IMR-90 (cell line): ENCODE measurements at places on chromosomes 6 and 20. TPM values are rescaled to one million over a fixed set of nuclear protein-coding genes. Genes with fewer than 3 reads are reported as not detected.

DNA sequence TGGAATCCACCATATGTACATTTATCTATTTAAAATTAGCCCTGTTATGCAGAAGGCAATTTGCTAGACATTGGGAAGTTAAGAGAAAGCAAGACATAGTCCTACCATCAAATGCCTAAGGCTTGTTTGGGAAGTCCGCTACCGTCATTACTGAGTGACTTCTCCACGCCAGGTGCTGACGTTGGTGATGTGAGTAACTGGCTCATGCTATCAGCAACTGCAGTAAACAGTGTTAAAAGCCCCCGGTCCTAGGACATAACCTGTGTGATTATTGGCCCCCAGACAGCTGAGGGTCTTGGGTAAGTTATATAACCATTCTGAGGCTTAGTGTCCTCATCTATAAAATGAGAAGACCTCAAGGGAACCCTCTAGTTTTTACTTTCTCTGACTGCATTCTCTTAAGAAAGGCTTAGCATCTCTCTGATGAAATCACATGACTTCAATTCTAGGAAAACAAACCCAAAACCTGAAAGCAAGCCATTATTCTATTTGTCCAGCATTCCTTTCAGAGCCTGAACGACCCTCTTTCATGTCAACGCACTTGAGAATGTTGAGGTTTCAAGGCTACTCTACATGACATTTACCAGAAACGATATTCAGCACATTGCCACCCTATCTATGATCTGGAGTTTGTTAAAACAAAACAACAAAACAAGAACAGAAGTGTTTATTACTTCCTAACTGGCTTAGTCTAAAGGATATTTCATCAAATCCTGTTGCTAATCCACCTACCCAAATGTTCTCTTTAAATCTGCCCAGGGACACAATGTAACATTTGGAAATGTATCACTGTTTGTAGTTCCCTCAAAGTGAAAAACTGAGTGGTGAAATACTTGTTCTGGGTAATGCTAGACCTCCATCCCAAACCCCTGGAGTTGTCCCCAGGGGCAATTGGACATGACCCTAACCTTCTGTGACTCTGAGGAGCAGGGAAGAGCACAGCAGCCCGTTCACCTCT, 133.8 kb downstream of the BTBD3 start:
- DNase-seq = no peak

DNA sequence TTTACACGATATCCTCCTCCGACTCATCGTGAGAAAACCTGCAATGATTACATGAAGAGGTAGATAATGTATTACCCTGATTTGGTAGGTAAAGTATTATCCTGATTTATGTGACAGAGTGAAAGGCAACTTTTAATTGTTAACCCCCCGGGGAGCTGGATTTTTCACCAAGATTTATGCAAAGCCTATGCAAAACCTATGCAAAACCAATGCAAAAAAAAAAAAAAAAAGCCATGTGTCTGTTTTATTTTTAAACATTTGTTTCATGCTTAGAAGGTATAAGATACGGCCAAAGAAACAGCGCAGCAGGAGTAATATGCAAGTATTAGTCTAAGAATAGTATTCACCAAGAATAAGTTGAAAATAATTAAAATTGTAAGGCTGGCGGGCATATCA, 109.9 kb downstream of the IPCEF1 start:
- no peak for DNase-seq

GRCh38 chr6:96257751-96258150, 242.0 kb downstream of the FUT9 start:
- DNase-seq = no peak

GRCh38 chr6:39923394-39923793, 10.9 kb downstream of the MOCS1 start:
- DNase-seq = no peak

DNA sequence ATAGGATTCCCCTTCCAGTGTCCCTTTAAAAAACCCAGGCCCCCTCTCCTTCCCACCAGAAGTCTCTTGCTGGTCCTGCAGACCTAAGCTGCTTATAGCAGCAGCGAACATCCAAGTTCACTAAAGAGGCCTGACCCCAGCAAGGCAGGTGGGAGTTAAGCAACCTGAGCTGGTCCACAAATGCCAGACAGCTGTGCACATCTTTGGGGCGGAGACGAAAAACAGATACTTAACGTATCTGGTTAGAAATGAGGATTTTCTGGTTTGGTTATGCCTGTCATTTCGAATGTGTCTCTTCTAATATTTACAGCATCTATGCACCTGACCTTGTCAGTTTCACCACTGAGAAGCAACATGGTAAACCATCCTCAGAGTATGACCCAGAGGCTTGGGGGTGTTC, 87.8 kb downstream of the SLC2A10 start:
- DNase-seq = no peak

GRCh38 chr6:14280766-14281293, 163.3 kb downstream of the CD83 start:
- no peak for DNase-seq

DNA sequence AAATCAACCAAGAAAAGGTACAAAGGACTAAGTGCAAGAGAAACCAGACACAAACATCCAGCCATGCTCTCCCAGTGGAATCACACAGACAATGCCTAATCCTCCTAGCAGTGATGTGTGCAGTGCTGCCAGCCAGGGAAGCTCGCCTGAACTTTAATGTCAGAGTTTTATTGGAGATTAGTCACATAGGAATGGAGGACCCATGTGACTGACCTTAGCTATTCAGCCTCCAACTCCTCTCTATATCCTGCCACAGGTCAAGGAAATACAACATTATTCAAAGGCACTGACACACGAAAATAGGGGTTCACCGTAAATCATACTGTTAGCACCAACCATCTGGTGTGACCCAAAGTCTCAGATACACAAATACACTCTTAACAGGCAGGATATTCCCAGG, 684.6 kb downstream of the DOK5 start:
- no peak for DNase-seq

GRCh38 chr6:22709803-22710202, 140.4 kb downstream of the HDGFL1 start:
- peak; percentile 50 for DNase-seq

DNA sequence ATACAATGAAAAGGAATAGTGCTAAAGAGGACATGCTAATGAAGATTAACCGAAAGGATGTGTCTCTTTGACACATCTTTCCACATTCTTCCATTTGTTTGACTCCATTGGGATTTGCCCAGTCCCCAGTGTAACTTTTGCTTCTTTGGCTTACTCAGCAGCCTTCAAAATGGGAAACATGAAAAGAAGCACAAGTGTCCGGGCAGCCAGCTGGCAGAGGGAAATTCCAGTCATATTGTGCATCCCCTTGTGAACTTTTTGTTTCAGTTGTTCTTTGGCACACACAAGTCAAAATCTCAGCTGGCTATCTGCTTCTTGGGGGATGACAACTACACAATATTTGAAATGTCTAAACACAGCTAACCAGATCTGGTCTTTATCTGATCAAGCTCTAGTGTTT, 157.4 kb downstream of the OGFRL1 start:
- DNase-seq = no peak

DNA sequence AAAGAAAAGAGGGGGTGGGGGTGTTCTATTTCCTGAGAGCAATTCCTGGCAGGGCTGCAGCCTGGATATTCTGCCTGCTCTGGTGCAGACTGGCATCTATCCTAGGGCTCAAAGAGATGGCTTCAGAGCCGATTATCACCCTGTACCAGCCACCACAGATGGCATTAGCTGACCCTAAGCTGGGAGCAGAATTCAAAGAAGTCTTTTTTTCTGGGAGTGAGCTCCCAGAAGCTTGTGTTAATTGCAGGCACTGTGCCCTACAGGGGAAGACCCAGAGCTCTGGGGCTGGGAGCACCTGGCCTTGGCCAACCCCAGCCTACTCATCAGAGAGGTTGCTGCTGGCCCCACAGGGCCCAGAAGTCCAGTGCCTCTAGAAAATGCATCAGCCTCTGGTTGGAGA, 85.9 kb downstream of the PXDC1 start:
- no peak for DNase-seq

DNA sequence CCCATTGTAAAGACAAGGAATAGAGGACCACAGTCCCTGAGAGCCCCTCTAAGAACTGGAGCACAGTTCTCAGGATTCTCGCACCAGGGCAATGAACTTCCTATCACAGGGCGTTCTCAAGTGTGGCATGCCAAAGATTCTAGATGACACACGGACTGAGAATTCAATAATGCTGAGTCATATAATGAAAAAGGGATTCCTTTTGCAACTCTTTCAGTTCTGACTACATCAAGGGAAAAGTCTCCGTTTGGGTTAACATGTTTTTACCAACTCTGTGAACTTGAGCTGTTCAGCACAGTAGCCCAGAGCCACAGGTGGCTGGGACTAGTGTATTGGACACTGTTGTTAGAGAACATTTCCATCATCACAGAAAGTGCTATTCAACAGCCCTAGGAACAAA, 3.4 kb downstream of the MED20 start:
- peak; percentile 96 for DNase-seq

DNA sequence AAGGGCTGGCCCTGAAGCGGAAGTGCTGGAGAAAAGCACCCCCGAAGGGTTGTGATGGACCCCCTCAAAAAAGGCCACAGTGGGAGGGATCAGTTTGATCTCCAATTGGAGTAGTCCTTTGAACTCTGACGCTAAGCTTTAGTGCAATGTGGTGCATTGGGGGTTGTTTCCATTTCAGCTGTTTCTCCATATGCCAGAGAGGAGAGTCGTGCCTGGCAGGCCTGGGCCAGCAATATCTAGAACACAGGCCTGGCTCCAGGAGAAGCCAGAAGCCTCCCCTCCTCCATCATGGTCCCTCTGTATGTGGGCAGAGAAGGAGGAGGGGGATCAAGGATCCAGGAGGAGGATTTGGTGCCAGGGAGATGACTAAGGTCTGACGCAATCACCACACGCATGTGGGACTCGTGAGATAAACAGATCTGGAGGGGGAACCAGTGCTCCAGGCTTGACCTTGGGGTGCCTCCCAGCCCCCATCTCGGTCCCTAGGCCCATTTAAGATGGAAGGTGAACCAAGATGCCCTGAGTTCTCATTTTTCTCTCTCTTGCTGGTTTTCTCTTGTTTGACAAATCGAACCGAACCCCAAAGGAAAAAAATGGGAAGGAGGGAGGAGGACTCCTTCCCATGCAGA, 517.4 kb upstream of the JARID2 start:
- peak; percentile 89 for DNase-seq

GRCh38 chr6:137975188-137975940, 108.3 kb downstream of the TNFAIP3 start:
- peak; percentile 22 for DNase-seq

FAM83D gene
- total RNA-seq = 20.4 and 23.1 TPM in 2 replicates

KIF6 gene
- under 0.01 TPM in 1 of 2 replicates, not detected in the other for total RNA-seq

NMBR gene
- not detected in 2 replicates for total RNA-seq

NR2E1 gene
- not detected in 2 replicates for total RNA-seq

MLN gene
- not detected in 2 replicates for total RNA-seq

CLPSL1 gene
- total RNA-seq = not detected in 2 replicates

GRM1 gene
- total RNA-seq = not detected in 2 replicates

CYP21A2 gene
- not detected in 2 replicates for total RNA-seq
